ENCODE measurements at places on chromosomes 12 and 14.
A peak's percentile ranks its signal among the peaks of the same experiment; 100 is the strongest.

DNA sequence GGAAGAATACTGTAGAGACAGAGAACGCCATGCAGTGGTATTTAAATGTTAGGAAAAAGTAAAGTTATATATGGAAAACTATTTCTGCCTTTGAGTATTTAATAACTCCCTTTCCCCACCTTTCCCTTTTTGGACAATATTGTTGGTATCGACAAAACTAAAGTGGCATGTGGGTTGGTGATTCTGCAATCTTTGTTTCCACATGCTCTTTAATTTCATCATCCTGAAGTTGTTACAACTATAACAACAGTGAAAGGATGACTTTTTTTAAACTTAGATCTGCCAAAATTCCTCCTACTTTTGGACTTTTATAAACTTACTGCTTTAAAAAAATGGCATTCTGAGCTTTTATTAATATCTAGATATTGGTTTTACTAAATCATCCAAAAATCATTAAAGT, 25.3 kb downstream of the TTC8 start:
- DNase-seq, result no peak

DNA sequence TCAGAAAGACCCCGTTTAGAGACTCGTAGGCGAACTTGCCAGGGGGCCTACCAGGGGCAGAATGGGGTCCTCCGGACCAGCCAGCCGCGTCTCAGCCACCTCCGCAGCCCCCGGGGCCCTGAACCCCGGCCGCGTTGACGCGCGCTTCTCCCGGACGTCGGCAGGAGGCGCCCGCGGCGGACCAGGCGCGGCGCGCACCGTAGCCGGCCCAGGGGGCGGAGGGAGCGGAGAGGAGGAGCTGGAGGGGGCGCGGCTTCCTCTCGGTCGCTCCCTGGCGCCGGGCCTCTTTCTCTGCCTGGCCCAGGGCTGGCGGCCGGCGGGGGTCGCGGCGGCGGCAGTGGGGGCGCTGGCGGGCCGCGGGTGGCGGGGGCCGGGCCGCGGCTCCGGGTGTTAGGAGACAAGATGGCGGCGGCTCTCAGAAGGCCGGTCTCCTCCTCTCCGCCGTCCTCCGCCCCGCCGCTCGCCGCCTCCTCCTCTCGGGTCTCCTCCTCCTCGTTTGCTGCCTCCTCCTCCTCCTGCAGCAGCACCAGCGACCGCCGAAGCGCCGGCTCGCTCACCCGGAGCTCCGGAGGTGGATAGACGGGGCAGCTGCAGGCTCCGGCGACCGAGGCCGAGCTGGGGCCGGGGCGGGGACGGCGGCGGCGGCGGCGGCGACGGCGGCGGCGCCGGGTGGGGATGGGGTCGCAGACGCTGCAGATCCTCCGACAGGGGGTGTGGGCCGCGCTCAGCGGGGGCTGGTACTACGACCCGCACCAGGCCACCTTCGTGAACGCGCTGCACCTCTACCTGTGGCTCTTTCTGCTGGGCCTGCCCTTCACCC, at the start of gene PCNX1:
Gene PCNX1, plus strand, starts transcription at position 284 of the 820 bp plus-strand sequence. Its CDS starts 392 bp downstream, at position 676.
- DNase-seq, result peak; percentile 95

DNA sequence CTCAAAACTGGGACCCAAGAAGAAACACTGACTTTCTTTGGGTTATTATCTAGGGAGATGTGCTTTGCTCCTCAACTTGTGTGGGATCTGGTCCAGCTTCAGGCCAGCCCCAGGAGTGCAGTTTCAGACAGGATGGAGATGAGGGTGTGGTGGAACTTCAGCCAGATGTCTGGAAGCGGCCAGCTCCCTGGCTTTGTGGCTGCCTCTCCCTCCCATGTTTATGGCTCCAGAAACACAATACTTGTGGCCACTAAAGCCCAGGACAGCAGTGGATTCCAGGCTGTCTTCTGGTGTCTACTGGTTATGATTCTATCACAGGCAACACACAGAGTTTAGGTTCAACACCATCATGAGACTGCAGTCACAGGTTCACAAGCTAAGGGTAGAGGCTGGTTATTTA, 44.2 kb upstream of the EMP1 start:
- no peak for DNase-seq

DNA sequence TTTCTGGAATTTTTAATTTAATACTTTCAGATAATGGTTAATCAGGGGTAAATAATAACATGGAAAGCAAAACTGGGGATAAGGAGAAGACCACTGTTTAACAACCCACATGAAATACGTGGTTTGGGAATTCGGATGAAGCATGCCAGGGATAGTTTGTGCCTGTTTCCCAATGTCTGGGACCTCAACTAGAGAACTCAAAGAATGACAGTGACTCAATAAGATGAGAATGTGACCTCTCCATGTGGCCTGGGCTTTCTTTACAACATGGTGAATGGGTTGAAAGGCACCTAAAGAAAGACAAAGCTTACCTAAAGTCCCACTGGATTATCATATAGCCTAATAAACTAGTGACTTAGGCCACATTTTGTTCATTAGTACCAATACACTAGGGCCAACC, 460.3 kb upstream of the LRFN5 start:
- no peak for DNase-seq

DNA sequence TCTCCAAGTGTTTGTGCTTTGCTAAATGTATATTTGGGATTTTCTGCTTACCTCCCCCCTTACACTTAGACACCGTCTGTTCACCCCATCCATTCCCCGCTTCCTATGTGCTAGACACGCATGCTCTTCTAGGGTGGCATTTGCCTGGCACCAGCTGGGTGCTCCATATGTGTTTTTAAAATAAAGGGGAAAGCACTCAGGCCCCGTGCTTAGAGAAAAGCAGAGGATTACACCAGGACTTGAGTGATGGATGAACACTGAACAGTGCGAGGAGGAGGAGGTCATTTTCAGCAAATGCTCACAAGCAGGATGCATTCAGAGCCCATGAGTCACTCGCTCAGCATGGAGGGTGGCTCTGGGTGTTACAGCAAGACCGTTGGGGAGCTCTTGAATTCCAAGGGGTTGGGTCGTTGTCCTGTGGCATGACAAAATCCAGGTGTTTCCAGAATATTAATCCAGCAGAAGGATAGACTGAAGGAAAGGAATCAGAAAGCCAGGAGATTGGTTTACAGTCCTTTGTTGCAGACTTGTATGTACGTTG, 2.9 kb upstream of the BDKRB1 start:
- DNase-seq, result no peak

DNA sequence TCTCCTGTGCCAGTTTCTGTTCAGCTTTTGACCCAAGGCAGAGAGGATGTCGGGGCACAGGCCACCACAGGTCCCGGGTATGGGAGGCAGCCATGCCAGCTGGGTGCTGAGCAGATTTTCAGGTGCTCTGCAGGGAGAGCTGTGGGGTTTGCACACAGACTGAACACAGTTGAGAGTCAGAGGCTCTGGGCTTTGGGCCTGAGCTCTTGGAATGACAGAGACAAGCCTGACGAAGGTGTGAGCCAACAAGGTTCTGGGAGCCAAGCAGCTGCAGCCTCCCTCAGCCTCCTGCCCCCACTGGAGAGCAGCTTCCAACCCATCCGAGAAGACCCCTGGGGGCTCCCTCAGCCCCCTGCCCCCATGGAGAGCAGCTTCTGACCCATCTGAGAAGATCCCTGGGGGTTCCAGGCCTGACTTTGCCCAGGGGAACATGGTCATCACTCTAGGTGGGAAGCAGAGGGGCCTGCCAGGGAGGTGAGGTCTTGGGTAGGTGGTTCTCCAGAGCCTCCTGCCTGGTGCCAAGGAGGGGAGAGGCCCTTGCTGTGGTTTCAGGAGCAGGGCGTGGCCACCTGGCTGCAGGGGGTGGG, 13.8 kb downstream of the FBRSL1 start:
- no peak for DNase-seq

GRCh38 chr14:26719514-26719913, 121.7 kb upstream of the NOVA1 start:
- no peak for DNase-seq

DNA sequence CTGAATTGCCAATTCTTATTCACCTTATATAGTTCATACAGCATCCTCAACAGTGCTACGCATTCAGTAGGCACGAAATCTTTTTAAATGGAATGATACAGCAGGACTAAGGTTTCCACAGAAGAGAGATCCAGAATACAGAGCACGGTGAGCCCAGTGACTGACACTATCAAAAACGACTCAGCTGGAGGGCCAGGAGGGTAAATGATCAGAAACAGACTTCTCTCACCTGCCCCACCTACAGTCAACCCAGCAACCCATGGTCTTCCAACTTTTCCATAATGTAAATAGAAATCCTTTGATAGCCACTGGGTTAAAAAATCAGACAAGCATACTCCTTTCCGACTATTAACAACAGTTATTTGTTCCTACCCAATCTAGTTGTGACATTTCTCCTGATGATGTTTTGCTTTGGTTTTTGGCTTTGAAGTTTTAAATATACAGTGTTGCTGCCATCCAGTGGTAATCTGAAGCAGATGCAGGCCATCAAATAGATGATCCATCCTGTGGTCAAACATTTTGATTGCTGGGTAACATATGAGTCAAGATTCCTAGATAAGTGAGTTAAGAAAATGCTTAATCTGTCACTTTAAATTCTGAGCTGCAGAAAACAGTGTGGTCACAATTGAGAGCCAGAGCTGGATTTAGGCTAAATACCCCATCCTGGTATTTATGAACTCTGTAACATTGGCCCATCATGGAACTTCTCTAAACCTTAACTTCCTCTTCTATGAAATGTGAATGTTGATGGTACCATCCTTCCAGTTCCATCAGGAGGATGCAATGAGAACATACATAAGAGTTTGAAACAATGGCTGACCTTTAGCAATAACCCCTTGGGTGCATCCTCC, 42.0 kb downstream of the GPHB5 start:
- DNase-seq, result no peak

All from activated CD8-positive, alpha-beta memory T cell treated with anti-CD3 and anti-CD28 coated beads, Interleukin-2, amount 50 U/mL, for 48 hours (primary cell).